ENCODE measurements at places on chromosomes 7 and 10.
A peak's percentile ranks its signal among the peaks of the same experiment; 100 is the strongest.

- no peak for DNase-seq
These were observed 16.6 kb downstream of the IDI2 start for GRCh38 chr10:1009071-1009494.

DNA sequence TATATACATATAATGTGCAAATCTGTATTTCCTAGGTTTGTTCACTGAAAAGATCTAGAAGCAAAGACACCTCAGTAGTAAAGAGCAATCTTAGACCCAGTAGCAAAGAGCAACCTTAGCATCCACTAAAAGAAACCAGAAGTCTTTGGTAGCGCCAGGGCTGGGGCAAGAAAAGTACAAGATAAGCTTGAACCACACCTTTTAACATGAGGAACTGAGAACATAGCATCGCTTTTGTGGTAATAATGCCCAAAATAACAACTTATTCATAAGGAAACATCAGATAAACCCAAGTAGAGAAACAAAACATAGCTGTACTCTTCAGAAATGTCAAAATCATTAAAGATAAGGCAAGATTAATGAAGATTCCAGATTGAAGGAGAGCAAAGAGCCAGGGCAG lies 173.4 kb downstream of the IMMP2L start:
- no peak for DNase-seq

GRCh38 chr7:129801882-129802281 lies 150.9 kb downstream of the UBE2H start:
- DNase-seq: no peak

GRCh38 chr7:116024826-116025809 lies 5.4 kb downstream of the TFEC start:
- DNase-seq: no peak

- DNase-seq: no peak
These were observed 432.3 kb downstream of the DNAJB6 start for GRCh38 chr7:157769086-157769485.

GRCh38 chr10:122159141-122159970 lies 111.7 kb upstream of the BTBD16 start:
- no peak for DNase-seq

DNA sequence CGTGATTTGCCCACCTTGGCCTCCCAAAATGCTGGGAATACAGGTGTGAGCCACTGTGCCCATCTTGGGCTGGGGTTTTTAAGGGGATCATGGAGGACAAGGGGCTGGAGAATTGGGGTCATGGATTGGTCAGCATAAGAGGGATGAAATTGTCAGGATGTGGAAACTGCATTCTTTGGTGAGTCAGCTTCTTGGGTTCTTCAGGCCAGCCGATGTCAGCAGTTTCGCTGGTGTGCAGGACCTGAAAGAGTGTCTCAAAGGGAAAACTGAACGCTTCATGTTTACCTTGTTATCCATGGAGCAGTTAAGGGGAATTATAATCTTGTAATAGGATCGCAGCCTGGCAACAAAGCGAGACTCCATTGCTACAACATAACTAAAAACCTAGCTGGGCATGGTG lies 13.0 kb downstream of the GALNT17 start:
- no peak for DNase-seq

GRCh38 chr10:57979491-57979890 lies 288.2 kb downstream of the IPMK start:
- DNase-seq: peak; percentile 39

DNA sequence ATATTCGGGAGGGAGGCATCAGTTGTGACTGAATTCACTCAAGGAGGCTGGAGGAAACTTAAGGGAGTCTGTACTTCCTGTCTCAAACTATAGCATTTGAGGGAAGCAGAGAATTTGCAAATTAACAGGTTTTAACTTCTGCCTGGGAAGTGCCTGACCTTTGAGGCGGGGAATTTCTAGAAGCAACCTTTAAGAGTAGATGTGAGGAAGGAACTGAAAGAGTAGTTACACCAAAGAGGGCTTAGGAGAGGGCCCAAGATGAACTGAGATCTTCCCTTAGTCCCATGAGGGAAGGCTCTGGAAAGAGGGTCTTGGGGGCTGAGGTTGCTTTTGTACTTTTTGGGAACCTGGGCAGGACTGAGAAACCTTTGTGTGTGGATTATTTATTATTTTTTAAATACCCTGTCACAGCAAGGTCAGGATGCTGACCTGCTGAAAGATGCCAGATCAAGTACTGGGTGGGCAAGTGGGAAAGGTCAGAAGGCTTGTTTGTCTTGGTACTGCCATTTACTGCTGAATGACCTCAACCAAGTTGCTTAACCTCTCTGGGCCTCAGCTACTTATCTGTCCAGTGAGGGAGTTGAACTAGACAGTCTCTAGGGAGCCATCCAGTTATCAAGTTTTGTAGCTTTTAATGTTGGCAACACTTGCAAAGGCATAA lies 2.4 kb downstream of the GPR158 start:
- DNase-seq: no peak

GRCh38 chr10:118253397-118253796 lies 88.7 kb downstream of the FAM204A start:
- DNase-seq: no peak

DNA sequence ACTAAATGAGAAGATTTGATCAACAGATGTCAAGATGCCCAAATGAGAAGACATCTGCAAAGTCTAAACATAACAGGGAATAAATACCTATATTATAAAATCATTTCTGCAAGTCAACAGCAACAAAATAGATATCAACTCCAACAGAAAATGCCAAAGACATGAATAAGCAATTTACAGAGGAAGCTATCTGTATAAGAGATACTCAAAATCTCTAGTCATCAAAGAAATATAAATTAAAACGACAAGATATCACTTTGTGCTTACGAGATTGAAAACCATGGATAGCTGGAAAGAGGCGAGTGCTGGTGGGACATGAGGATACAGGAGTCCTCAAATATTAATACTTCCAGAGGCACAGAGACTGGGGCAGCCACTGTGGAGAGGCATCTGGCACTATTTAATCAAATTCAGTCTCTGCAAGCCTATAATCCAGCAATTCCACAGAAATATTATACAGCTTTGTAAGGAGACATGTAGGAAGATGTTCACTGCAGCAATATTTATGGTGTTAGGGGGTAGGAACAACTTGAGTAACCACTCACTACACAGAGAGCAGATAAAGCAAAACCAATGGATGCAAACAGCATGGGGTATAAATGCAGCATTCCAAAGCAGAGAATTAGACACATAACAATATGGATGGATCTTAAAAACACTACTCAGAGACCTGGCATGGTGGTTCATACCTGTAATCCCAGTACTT lies 4.8 kb downstream of the DNMBP start:
- no peak for DNase-seq

GRCh38 chr10:103519798-103520197 lies 26.3 kb downstream of the NEURL1 start:
- DNase-seq: no peak

GRCh38 chr10:35754519-35754918 lies 112.4 kb upstream of the FZD8 start:
- no peak for DNase-seq

- no peak for DNase-seq
These were observed 68.9 kb upstream of the PRLHR start for GRCh38 chr10:118664321-118664720.

- no peak for DNase-seq
These were observed 120.3 kb downstream of the FOXP2 start for GRCh38 chr7:114534953-114535352.

- no peak for DNase-seq
These were observed 3.4 kb upstream of the GRM8 start for GRCh38 chr7:127256041-127256725.

GRCh38 chr10:131356442-131356841 lies 44.9 kb upstream of the TCERG1L start:
- no peak for DNase-seq

- peak; percentile 52 for DNase-seq
These were observed 217.2 kb downstream of the ANK3 start for GRCh38 chr10:60172363-60172990.

DNA sequence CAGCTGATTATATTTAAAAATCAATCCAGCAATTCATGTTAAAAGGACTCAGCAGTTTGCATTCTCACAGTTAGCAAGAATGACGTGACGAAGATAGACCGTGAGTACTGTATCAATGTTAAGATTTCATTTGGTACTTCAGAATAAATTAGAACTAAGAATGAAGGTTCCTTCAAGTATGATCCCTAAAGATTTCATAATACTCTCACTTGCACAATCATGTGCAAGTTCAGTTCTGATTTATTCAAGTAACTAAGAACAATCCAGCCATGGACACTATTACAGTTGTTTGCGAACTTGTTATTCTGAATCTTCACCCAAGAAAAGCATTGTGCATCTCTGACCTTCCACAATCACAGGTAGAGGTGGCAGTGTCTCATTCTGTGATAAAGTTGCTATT lies 7.7 kb downstream of the RHEB start:
- DNase-seq: no peak

DNA sequence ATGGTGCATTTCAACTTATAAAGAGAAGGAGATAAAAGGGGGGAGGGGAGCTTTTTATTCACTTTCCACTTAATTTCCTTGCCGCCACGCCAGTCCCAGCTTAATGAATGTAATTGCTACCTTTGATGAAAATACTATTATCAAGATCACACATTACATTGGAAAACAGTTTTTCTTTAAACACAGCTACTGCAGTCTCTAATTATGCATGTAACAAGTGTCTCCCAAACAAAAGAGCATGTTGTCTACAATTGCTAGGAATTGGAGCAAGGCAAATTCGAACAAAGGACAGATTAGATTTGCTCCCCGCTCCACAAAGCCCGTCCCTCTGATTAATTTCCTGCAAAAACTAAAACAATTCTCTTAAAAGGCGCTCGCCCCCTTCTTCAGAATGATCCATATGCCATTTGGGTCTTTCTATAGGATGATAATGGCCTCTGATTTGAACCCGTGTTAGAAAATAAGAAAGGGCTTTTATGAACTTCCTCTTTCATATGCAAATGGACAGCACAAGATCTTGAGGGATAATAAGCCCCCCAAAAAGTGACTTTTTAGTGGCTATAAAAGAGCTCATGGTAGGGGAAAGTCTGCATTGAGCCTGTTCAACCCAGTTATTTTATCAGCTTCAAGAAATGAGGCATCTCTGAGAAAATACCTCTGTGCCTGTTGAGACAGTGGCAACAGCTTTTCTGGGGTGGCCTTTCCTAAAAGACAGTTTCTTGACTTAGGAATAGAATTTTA lies 60.6 kb downstream of the ACADSB start:
- DNase-seq: no peak

GRCh38 chr10:96910488-96911395 lies 78.6 kb downstream of the LCOR start:
- DNase-seq: peak; percentile 19

DNA sequence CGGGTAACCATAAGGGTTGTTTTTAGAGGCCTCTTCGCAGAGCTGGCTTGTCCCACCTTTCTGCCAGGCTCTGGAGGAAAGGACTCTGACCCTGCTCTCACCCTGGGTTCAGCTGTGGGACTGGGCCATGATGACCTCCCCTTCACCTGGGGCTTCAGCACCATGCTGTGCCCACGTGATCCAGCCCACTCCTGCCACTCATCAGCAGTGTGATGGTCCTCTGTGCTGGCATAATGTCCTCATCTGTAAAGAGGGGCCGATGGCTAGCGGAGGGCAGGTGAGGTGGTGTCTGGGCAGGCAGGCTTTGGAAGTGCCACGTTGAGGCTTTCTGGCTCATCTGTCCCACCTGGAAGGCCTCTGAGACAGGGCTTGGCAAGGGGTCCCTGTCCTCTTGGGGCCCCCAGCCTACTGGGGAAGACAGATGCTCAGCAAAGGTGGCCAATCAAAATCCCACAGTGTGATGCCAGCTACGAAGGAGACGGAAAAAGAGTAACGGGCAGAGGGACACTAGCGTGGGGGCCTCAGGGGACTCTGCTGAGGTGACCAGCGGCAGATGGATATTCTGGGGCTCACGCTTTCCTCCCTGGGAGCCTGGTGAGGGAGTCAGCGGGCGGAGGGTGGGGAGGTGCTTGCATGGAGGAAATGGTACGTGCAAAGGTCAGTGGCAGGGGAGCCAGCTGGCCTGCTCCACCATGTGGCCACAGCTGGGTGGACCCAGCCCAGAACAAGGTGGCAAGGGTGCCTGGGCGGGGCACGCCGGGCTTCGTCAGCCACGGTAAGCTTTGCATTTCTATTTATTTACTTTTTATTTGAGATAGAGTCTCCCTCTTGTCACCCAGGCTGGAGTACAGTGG lies 5.4 kb downstream of the LRWD1 start:
- DNase-seq: no peak

DNA sequence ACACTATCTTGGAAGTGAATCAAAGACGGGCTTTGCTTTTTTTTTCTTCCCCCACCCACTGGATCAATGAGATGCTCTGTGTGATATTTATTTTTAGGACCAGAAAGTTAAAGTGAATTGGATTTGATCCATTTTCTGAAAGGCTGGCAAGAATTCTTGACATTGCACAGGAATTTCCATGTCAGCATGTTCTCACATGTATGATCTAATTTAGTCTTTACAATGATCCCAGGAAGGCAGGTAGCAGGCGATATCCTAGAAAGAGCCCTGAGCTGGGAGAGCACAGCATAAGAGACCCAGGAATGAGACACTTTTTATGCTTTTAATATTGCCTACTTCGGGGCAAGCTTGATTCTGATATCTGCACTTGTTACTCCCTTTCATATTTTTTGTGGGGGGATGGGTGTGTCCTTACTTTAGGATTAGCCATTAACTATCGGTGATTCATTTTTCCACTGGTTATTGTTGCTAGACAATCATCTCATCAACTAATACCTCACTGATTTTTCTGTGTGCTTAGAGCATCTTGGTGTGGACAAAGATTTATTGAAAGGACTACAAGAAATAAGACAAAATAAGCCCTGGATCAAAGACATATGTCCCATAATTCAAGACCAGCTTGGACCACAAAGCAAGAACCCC lies 58.1 kb downstream of the NRP1 start:
- DNase-seq: peak; percentile 7

- DNase-seq: no peak
These were observed 31.4 kb downstream of the FRA10AC1 start for GRCh38 chr10:93671042-93671441.

DNA sequence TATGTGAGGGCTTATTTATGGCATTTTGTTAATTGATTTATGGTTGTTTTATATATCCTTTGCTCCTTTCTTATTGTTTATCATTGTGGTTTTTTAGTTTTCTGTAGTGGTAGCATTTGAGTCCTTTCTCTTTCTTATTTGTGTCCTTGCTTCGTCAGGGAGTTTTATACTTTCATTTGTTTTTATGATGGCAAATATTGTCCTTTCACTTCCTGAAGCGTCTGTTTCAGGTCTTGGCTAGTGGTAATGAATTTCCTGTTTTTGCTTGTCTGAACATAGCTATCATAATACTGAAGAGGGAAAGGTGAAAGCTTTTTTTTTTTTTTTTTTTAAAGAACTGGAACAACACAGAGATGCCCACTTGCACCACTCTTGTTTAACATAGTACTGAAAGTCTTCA lies 228.2 kb downstream of the ATRNL1 start:
- DNase-seq: no peak

GRCh38 chr7:124716894-124717293 lies 48.7 kb downstream of the GPR37 start:
- DNase-seq: no peak

- DNase-seq: no peak
These were observed 157.8 kb downstream of the DNAJB6 start for GRCh38 chr7:157494506-157495176.

GRCh38 chr7:676972-677385 lies 49.5 kb upstream of the DNAAF5 start:
- no peak for DNase-seq

GRCh38 chr10:84308021-84308420 lies 20.4 kb upstream of the CCSER2 start:
- no peak for DNase-seq
